ENCODE measurements at places on chromosomes 11 and 22. TPM values are rescaled to one million over a fixed set of nuclear protein-coding genes. Genes with fewer than 3 reads are reported as not detected.

- DNase-seq: no peak
Measured at GRCh38 chr11:16226245-16226644, 130.1 kb downstream of the SOX6 start.

- no peak for DNase-seq
Measured at GRCh38 chr11:403761-404431, 9.9 kb downstream of the PKP3 start.

GRCh38 chr22:31107894-31108218 lies 488 bp upstream of the SELENOM start:
- DNase-seq: no peak

GRCh38 chr22:48489551-48490499 lies 1337.8 kb downstream of the BRD1 start:
- DNase-seq: no peak

DNA sequence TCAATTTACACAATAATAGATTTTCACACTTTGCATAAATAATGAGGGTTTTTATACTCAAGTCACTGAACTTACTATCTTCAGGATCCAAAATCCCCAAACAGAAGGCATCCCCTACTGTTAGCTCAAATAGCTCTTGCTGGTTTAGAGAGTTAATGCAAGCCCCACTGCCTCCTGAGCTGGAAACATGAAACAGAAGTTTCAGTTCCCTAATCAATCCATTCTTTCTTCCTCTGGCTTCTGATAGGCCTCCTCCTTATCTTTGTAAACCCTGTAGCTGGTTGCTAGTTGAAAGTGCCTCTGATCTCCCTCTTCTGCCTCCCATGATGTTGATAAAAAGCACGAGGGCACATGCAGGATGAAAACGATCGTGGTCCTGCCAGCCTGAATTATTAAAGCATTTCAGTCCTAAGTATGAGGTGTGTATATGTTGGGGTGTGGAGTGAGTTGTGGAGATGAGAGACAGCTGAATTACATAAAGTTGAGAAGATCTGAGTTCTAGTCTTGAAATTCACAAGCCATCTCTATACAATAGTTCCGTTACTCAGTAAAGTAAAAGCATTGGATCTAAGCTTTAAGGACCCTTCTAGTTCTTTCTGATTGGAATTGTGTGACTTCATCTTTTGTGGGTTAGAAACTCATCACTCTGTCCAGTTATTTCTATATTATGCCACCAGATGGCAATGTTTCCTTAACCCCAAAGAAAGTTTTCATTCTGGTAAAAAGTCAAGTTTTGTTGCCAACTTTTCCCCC lies 35.0 kb upstream of the EHF start:
- no peak for DNase-seq

GRCh38 chr11:23727794-23728193 lies 769.1 kb upstream of the LUZP2 start:
- no peak for DNase-seq

- DNase-seq: no peak
Measured at GRCh38 chr11:110027627-110028371, 65.4 kb upstream of the ZC3H12C start.

- DNase-seq: no peak
Measured at GRCh38 chr11:17714356-17714854, 5.0 kb upstream of the MYOD1 start.

DNA sequence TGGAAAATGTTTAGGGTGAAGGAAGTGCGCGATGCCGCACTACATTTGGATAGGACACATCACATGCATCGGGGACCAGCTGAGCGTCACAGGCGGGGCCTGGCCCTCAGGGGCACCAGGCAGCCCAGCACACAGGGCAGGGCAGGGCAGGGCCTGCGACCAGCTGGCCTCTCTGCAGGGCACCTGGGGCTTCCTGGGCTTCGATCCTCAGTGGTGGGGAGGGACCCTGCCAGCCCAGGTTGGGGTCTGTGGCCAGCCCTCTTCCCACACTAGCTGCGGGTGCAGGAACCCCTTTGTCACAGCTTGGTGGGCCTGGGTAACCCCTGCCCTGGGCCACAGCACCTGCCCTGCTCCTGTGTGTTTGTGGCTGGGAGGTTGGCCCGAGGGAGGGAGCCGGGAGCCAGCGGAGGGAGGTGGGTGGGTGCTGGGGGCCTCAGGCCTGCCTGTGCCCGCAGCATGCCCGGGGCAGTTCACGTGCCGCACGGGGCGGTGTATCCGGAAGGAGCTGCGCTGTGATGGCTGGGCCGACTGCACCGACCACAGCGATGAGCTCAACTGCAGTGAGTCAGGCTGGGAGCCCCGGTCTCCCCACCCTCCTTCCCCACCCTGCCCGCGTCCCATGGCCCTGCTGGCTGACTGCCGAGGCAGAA lies 37.9 kb downstream of the ST14 start:
- DNase-seq: no peak

GRCh38 chr11:33187998-33188722 lies 26.9 kb upstream of the CSTF3 start:
- DNase-seq: no peak

DNA sequence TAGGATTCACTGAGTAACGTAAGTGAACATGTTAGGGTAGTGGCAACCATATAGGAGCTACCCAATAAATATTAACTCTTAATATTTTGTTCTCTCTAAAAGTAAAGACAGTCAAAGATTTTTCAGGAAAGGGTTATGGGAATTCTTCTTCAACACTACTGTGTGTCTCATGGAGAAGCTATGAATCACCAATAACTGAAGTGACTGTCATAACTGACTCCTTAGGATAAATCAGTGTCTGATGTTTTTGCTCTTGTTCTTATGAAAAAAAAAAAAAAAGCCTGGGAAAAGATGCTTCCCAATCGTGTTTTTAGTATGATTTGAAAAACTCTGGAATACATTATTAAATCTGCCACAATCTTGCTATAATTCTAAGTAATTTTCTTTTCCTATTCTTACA lies 111.2 kb upstream of the CEP126 start:
- no peak for DNase-seq

DNA sequence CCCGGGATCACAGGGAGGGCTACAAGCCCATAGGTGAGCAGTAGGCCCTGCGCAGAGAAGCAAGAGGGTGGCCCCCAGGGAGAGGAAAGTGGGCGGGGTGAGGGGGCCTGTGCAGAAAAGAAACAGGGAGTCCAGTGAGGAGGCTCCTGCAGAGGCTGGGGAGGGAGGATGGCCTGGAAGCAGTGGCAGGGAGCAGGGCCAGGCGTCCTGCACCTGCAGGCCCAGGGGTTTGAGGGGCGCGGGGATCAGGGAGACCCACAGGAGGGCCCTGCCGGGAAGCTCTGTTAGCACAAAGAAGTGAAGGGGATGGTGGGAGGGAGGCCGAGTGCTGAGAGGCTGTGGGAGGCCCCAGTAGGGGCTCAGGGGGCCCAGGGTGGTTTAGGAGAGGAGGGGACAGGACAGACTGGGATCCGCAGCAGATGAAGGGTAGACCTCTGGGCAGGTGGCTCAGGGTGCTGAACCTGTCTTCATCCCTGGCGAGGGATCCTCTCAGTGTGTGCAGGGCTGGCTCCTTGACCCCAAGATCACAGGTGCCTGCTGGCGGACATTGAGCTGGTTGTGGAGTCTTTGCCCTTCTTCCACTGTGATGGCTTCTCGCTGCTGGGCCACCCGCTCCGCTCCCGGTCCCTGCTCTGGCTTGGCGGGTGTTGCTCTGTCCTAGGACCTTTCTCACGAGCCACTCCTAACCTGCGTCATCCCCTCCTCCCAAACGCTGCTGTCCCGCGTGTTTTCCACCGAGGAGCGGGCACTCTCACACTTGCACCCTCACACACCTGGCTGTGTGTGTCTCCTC lies 31.8 kb upstream of the CELSR1 start:
- peak; percentile 58 for DNase-seq

DNA sequence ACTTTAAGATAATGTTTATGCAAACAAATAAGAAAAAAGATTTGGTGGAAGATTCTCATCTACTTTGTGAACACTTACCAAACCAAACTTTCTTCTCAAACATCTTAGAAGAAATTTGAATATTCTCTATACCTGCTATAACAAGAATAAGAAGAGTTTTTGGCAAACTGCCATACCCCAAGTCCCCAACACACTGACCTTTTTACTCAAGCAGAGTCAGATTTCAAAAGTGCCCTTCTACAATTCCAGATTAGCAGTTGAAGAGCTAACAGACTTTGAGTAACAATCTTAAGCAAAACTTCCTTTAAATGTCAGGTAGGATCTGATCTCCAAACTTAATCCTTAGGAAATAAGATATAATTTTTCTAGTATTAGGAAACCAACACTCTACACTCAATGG lies 33.9 kb downstream of the TSG101 start:
- no peak for DNase-seq

Gene EHF
- polyA plus RNA-seq: 13.6 TPM

Gene ART1
- polyA plus RNA-seq: 0.13 TPM

Gene EXPH5
- polyA plus RNA-seq: 7.4 TPM

Gene BACE1
- 50.2 TPM for polyA plus RNA-seq

Gene ALDH3B1
- polyA plus RNA-seq: 17.4 TPM

Gene ACRV1
- 0.96 TPM for polyA plus RNA-seq

Measured in left lung (tissue), 14 donors.